ENCODE measurements at places on chromosomes 5 and 9. TPM values are rescaled to one million over a fixed set of nuclear protein-coding genes. Genes with fewer than 3 reads are reported as not detected.

Gene ECM2
- 0.11 TPM for total RNA-seq

Gene TPD52L3
- not detected for total RNA-seq

Gene GFI1B
- 0.17 TPM for total RNA-seq

Gene SLC36A2
- not detected for total RNA-seq

Gene SHOC1
- total RNA-seq, result 0.02 TPM

Gene CYSRT1
- total RNA-seq, result 4.7 TPM

Gene CCNG1
- total RNA-seq, result 59.2 TPM

Gene BRINP1
- total RNA-seq, result 0.14 TPM

Gene SCGB3A1
- total RNA-seq, result not detected

Gene DENND4C
- total RNA-seq, result 17.8 TPM

Gene SCGB3A2
- not detected for total RNA-seq

Gene C5orf34
- 3.6 TPM for total RNA-seq

Gene TERT
- total RNA-seq, result 2.7 TPM

Gene ANKDD1B
- total RNA-seq, result not detected

Gene DRD1
- total RNA-seq, result 0.07 TPM

Gene PCDHA13
- 0.07 TPM for total RNA-seq

Gene DND1
- 0.72 TPM for total RNA-seq

Gene ZNF454
- not detected for total RNA-seq

Gene HRH2
- 0.49 TPM for total RNA-seq

Gene HAVCR2
- total RNA-seq, result 0.52 TPM

Gene ENG
- total RNA-seq, result 0.07 TPM

Gene SUSD3
- total RNA-seq, result 1.1 TPM

Gene SPATA9
- not detected for total RNA-seq

Gene DHX29
- total RNA-seq, result 26.0 TPM

Gene SLC6A18
- total RNA-seq, result not detected

Gene F2RL2
- 4.7 TPM for total RNA-seq

Gene BARHL1
- not detected for total RNA-seq

Gene DDX4
- total RNA-seq, result 0.05 TPM

Gene INSYN2B
- total RNA-seq, result 0.16 TPM

Gene C5orf58
- total RNA-seq, result not detected

Gene RASEF
- total RNA-seq, result 8.3 TPM

Gene FOXI1
- not detected for total RNA-seq

Gene CAMK4
- not detected for total RNA-seq

Gene PTPRD
- total RNA-seq, result 0.59 TPM

Gene TAF1L
- total RNA-seq, result not detected

Gene FYB1
- total RNA-seq, result 9.9 TPM

Gene MAP3K1
- total RNA-seq, result 1.9 TPM

Gene NSD1
- total RNA-seq, result 22.5 TPM

Gene PCDHGB2
- 0.11 TPM for total RNA-seq

Gene GOLPH3
- total RNA-seq, result 80.1 TPM

Gene OCLN
- 10.9 TPM for total RNA-seq

Gene ARID3C
- total RNA-seq, result 0.20 TPM

Gene FCHO2
- total RNA-seq, result 10.8 TPM

Gene ACTBL2
- 0.05 TPM for total RNA-seq

Gene MLANA
- total RNA-seq, result not detected

All from A549 treated with dexamethasone at 1 μM for 4 hours (cell line).